ENCODE measurements at places on chromosomes 7 and 10.
A peak's percentile ranks its signal among the peaks of the same experiment; 100 is the strongest.

DNA sequence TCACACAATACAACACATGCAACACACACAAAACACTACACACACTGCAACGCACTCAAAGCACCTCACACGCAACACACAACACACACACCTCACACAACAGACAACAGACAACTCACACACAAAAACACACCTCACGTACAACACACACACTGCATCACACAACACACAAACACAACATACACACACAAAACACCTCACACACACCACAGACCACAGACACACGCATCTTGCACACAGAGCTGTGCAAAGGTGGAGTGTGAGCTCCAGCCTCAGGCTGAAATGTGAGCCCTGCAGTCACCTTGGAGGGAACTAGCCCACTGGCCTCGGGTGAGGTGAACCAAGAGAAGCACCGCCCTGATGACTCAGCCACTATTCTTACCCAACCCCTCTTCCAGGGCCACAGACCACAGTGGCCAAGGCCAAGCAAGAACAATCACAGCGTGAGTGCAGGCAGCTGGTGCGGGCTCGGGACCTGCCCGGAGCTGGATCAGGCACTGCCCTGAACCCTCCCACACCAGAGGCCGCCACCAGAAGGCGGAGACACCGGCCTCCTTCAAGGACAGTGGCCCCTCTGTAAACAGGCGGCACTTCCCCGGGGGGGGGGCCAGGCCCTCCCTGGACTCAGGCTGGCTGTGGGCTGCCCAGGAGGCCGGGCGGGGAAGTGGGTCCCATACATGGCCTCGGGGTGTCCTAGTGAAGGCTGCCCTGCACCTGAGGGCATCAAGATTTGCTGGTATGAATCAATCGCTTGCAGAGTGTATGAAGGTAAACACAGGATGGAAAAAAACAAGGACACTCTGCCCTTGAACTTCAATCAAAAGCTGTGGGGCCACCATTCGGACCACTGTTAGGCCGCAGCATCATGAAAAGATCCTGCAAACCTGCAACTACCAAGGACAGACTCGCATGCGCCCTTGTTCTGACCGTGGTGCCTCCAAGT lies 106.7 kb downstream of the TNS3 start:
- H3K4me3 ChIP-seq: no peak overlapping the region
- no peaks in the 10 kb centered on the region for H3K27me3 ChIP-seq
- H3K27ac ChIP-seq: peak overlapping the region; percentile 73

DNA sequence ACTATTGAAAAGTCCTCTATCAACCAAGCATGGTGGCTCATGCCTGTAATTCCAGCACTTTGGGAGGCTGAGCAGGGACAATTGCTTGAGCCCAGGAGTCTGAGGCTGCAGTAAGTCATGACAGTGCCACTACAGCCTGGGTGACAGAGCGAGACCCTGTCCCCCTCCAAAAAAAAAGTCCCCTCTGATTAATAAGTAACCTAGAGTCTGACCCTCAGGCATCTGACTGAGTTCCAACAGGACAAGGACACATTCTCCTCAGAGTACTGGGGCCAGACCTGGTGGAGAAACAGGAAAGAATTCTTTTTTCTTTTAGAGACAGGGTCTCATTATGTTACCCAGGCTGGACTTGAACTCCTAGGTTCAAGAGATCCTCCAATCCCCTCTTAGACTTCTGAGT lies 10.0 kb downstream of the MORN4 start:
- no peaks in the 10 kb centered on the region for H3K4me1 ChIP-seq
- no peaks in the 10 kb centered on the region for H3K36me3 ChIP-seq
- no peak overlapping the region for H3K4me3 ChIP-seq
- no peak for DNase-seq
- H3K27ac ChIP-seq: no peak overlapping the region

DNA sequence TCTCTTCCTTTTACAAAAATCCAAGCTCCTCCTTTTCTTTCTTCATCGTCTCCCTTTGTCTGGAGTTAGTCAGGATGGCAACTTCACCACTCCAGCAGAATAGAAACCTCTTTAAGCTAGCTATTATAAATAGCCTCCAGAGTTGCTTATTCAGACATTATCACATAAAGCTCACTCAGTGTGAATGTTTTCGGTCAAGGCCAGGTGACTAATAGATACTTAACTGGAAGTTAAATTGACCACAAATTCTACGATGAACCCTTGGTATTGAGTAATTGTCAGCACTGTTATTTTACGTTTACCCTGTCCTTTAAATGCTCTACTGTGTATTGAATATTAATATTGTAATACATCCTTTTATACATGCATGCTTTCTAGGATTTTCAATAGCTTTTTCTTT lies 340.4 kb downstream of the OTUD1 start:
- H3K4me1 ChIP-seq: no peaks in the 10 kb centered on the region
- DNase-seq: no peak
- H3K27me3 ChIP-seq: no peaks in the 10 kb centered on the region

- no peak overlapping the region for H3K27ac ChIP-seq
- H3K4me3 ChIP-seq: no peak overlapping the region
- H3K4me1 ChIP-seq: no peaks in the 10 kb centered on the region
Measured at GRCh38 chr10:18681971-18682411, 22.8 kb downstream of the ARL5B start.

- no peaks in the 10 kb centered on the region for H3K4me1 ChIP-seq
- H3K27ac ChIP-seq: no peak overlapping the region
- no peaks in the 10 kb centered on the region for H3K27me3 ChIP-seq
- H3K36me3 ChIP-seq: no peaks in the 10 kb centered on the region
- no peak for DNase-seq
Measured at GRCh38 chr7:120877701-120878100, 19.8 kb upstream of the TSPAN12 start.

DNA sequence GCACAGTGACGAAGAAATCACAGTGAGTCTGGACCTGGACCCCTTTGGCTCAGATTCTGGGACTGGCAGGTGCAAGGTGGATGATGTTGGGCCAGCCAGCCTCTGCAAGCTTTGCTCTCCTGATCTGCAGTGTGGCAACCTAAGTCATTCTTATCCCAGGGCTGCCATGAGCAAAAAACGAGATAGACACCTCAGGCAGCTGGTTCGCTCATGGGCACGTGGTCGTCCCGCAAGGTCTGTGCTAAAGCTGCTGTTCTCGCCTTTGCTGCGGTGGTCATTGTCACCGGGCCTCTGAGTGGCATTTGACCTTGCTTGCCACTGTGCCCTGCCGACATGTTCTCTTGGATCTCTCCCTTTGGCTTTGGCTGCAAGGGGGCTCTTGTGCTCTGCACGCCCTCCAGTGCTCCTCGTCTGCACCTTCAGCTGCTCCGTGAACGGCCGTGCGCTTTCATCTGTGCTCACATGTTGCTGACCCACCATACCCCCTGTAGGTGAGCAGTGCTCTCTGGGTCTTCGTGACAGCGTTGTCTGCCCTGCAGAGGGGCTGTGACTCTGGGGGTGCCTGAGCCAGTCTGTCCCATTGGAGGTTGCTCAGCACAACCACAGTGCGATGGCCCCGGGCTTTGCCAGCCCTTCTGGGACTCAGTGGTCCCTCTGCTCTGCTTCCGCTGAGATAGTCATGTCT lies 317.0 kb downstream of the GLRX3 start:
- no peak overlapping the region for H3K27ac ChIP-seq
- H3K4me1 ChIP-seq: no peaks in the 10 kb centered on the region
- no peaks in the 10 kb centered on the region for H3K36me3 ChIP-seq

All from aorta (tissue), 5 donors.